ENCODE measurements at places on chromosomes 2 and 18.

GRCh38 chr2:134217924-134218323 lies 35.9 kb upstream of the MGAT5 start:
- no peak for DNase-seq

GRCh38 chr2:155692856-155693255 lies 639.7 kb downstream of the NR4A2 start:
- DNase-seq, result no peak

GRCh38 chr2:25561136-25561850 lies 112.1 kb downstream of the DTNB start:
- DNase-seq, result no peak

DNA sequence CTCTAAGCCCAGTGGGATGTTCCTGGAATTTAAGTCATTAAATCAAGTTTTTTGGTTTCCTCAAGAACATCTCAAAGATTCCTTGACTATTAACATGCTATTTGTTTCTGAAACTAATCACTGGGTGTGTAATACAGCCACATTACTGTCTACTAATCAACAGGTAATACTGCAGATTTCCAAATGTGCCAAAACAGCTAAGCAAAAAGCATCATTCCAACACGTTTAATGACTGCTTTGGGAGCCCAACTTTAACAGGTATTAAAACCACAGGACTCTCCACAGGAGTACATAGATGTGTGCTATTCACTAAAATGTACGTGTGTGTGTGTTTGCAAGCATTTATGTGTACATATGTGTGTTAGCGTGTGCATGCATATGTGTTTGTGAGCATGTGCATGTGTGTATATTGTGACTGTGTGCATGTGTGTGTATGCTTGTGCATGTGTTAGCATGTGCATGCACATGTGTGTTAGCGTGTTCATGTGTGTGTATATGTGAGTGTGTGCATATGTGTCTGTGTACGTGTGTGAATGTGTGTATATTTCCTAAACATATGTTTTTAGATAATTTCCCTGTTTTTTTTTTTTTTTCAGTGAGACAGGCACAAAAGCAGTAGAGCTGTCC lies 80.7 kb downstream of the BCL11A start:
- no peak for DNase-seq

DNA sequence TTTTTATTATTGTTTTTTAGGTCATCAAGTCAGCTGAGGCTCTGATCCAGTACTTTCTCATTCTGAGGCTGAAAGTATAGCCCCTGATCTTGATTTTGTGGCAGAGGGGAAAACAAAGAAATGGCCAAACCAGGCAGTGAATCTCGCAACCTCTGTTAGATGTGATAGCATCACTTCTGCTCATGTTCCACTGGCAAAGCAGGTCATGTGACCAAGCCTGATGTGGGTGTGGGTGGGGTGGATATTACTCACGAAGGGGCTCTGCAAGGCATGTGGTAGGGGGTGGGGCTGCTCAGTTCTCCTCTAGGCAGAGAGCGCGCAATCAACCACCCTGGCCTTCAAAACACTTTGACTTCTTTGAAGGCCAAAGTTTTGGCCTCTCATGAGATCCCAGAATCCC lies 254.2 kb downstream of the MYCN start:
- no peak for DNase-seq

GRCh38 chr2:174762464-174762863 lies 1.8 kb downstream of the CHRNA1 start:
- no peak for DNase-seq

DNA sequence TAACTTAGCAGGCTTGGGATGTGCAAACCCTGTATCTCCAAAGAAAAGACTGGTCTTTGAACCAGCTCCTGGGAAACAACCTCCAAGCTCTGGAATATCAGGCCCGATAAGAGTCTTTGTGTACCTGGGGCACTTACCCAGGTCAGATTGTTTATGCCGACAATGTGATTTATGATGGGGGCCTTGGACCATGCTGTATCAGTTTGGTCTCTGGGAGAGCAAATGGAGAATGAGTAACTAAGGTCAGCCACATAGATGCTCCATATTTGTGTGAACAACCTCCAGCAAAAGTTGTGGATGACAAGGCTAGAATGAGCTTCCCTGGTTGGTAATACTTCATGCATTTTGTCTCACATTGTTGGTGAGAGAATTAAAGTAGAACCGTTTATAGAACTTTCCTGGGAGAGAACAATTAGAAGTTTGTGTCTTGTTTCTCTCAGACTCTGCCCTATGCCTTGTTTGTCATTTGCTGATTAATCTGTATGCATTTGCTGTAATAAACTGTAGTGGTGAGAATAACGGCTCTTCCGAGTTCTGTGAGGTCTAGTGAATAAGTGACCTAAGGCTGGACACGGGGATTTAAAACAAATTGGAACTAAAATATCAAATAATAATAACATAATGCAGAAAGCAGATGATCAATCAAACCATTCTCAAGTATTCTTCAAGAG lies 259.1 kb downstream of the XIRP2 start:
- no peak for DNase-seq

GRCh38 chr2:168945508-168945907 lies 44.4 kb downstream of the G6PC2 start:
- no peak for DNase-seq

Measured in caudate nucleus (tissue), 63 donors.